Tibial nerve (tissue), 4 donors: ENCODE measurements at places on chromosomes 2 and 18. TPM values are rescaled to one million over a fixed set of nuclear protein-coding genes. Genes with fewer than 3 reads are reported as not detected.

DNA sequence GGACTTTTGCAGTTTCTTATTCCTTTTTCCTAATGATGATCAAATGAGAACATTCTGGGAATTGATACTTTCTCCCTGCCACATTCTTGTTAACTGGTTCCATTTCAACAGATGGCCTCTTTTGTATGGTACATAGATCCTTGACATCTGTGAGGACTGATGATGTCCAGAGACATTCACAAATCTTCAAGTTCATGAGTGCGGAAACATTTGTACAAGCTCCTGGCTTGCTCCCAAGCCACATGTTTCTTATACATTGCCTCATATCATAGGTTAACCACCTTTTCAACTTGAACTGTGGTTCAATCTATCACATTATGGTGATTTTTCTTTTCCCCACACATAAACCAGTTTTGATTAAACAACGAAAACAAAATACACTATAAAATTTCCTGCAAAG, 267.3 kb downstream of the CLIP4 start:
- DNase-seq, result no peak

DNA sequence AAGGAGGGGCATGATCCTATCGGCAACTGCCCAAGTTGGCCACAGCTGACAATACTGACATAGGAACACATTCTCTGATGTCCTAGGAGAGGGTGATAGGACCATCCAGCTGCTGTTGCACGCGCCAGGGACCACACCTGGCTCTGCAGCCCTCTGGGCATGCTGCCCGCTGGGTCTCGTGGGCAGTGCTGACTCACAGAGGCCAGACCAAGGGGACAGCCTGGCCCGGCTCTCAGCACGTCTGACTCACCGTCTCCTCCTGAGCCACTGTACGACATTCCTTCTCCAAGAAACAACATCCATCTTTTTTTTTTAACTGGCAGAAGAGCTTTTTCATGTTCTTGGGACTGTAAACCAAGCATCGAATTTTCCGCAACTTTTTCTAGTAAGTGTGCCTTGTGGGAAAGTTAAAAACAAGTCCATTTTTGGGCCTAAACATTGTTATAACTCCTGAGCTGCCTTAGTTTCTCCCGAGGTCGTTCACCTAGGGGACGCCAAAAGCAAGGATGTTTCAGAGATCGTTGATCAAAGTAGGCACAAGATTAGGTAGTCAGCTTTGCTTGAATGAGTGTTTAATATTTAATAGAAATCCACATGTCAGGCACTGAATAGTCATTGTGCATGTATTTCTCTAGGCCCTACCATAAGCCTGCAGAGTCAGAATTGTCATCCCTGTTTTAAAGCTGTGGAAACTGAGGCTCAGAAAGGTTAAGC, 100.3 kb downstream of the TTC32 start:
- peak; percentile 60 for DNase-seq

- no peak for DNase-seq
Measured at GRCh38 chr18:58862851-58863538, 1.7 kb upstream of the ZNF532 start.

- DNase-seq, result peak; percentile 82
Measured at GRCh38 chr18:79380816-79381806, 14.6 kb upstream of the NFATC1 start.

- no peak for DNase-seq
Measured at GRCh38 chr18:37258819-37259218, 306.8 kb downstream of the CELF4 start.

- no peak for DNase-seq
Measured at GRCh38 chr2:44016282-44016681, 20.5 kb upstream of the LRPPRC start.

GRCh38 chr2:191885650-191886049, 38.8 kb upstream of the CAVIN2 start:
- no peak for DNase-seq

- no peak for DNase-seq
Measured at GRCh38 chr18:31512203-31512764, 14.3 kb downstream of the DSG2 start.

DNA sequence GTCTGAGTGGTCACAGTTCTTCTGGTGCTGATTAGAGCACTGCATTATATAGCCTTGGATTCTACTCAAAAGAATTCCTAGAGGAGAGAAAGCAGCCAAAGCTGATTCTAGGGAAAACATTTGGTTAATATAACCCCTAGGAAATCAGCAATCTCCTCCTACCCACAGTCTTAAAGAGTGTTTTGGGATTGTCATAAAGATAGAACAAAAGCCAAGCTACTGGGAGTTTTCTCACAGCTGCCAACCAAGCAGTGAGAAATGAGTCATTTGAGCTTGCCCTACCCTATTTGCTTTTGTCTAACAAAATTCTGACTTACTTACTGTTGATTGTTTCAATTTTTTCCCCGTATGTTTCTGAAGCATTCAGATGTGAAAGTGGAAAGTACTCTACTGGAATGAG, 469.3 kb downstream of the PLCL1 start:
- DNase-seq, result no peak

DNA sequence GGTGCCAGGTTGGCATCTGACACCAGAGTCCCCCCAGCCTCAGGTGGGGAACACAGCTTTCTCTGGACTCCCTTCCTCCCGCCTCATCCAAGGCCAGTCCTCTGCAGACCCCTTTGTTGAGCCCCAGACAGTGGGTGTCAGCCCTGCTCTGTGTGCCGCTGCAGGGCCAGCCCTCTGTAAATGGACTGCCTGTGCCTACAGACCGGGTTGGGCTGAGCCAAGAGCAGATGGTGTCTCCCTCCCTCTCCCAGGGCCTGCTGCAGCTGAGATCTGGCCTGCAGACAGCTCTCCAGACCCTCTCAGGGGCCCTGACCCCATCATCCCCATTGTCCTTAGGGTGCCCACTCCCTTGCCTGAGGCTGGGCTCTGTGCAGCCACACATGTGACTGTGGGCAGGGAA, 160.8 kb downstream of the KLHL29 start:
- DNase-seq, result no peak

DNA sequence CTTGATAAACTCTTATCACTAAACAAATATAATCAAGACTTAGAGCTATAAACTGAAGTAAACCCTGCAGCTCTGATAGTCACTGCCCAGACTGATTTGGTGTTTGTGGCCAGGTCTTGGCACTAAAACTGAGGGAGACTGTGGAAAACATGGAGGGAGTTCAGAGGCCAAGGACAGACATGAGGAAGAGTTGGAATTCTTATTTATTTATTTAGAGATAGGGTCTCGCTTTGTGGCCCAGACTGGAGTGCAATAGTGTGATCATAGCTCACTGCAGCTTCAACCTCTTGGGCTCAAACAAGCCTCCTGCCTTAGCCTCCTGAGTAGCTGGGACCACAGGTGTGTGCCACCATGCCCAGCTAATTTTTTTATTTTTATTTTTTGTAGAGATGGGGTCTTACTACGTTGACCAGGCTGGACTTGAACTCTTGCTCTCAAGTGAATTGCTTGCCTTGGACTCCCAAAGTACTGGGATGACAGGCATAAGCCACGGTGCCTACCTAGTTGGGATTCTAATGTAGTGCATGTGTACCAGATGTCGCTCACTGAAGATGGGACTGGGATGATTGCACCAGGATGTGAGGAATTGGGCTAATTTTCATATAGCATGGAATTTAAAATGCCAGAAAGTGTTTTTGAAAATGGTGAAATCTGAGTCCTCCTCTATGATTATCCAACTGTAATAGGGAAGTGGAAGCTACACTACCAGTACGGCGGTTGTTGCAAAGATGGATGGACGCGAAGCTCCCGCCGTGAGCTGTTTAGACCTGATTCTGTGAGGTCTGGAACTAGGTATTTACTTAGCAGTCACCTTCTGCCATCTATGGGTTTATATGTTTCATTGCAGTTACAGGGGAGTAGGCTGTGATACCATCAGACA, 52.7 kb upstream of the CTLA4 start:
- no peak for DNase-seq

GRCh38 chr18:23093772-23094171, 41.5 kb upstream of the CABLES1 start:
- DNase-seq, result no peak

GRCh38 chr2:227623226-227623625, 5.9 kb downstream of the SCYGR4 start:
- no peak for DNase-seq

DNA sequence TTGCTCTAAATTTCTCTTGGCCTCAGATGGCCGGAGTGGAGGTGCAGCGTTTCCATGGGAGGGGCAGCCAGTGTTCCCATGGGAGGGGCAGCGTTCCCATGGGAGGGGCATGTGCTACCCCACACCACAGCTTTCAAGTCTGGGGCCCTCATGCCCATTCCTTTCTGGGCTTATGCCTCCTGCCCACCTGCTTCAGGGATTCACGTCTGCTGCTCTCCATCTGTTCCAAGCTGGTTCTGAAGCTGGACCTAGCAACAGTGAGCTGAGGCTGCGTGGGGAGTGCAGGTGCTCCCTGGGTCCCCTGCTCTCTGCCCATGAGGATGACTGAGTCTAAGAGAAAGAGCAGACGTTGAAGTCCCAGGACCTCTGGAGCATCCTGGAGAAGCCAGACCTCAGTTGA, 243.1 kb upstream of the PXDN start:
- DNase-seq, result no peak

- no peak for DNase-seq
Measured at GRCh38 chr2:143822736-143823135, 693.5 kb downstream of the ARHGAP15 start.

DNA sequence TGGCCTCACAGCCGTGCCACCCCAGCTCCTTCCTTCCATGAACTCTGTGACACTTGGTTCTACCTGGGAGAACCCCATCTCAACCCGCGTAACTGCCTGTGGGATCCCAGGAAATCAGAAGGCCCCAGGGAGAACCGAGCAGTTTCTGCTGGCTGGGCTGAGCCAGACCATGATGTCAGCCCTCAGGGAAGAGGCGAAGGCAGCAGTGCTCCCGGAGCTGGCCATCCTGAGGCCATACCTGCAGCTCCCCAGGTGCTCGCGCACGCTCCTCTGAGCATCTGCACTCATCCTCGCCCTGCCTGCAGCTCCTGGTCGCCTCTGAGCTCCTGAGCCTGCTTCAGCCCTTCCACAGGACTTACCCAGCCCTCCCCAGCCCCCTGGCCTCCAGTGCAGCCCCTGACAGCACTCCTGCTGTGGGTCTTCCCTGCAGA, 186.1 kb downstream of the SEPTIN10 start:
- no peak for DNase-seq

- DNase-seq, result peak; percentile 51
Measured at GRCh38 chr2:18398833-18399232, 161.6 kb downstream of the RDH14 start.

DNA sequence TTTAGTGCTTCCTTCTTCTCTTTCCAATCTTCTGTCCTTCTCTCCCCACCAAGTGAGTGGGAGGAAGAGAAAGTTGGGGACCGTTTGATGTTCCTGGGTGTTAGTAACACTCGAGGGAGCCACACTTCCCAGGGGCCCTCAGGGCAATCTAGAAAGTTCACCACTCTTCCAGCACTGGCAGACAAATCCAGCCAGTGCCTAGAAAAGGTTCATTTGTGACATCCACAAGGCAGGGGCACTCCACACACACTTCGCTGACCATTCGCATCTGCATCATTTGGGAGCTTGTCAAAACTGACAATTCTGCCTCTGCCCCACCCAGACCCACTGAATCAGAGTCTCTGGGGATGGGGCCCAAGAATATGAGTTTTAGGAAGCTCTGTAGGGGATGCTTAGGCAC, 86.8 kb upstream of the ST3GAL5 start:
- DNase-seq, result no peak

DNA sequence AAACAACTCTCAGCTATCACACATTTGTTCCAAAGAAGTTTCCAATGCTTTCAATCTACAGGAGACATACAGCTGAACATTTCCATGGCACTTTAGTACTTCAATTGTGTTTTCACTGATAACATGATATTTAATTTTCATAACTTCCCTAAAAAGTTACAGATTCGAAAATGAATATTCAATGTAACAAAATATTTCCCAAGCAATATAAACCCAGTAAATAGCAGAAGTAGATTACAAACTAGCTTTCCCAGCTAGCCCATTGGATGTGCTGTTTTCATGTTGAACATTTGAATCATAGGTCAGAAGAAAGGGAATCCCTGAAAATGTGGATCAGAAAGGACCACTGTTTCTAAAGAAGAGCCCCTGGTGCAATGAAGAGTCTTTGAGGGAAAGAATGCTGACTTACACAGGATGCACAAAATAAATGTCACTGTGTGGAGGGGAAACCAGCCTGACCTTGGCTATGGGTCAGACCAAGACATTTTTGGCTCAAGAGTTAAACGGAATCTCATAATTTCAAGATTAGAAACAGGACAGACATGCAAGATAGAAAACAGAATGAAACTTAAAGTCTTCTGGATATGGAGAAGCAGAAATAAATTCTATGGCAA, 22.5 kb downstream of the CYTIP start:
- DNase-seq, result no peak

DNA sequence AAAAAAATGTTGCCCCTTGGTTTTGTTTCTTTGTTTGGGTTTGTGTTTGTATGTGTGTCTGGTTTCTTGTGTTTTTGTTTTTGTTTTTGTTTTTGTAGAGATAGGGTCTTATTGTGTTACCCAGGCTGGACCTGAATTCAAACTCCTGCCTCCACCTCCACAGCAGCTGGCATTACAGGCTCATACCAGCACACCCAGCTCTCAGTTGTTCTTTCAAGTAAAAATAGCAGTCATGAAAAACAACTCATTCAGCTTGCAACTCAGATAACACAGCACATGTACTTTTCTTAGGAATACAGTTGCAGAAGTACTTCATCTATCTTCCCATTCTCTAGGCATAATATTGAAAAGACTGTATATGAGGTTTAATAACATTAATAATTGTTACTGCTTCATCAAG, 37.0 kb downstream of the ZC3H8 start:
- no peak for DNase-seq

DNA sequence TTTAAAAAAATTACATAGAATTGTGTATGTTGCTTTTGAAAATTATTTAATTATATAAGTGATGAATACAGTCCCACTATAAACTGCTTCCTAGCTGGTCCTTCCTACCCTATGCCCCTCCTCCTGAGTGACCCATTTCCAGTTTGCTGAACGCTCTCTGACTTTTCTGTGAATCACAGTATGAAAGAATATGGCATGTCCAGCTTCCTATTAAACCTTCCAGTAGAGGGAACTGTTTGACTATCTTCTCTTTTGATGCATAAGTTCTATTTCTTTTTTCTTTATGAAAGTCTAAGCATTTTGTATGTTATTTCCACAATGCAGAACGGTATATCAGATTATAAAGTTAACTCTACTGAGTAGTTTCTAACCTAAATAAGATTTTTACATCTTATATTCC, 41.3 kb downstream of the PSMG2 start:
- DNase-seq, result no peak

- no peak for DNase-seq
Measured at GRCh38 chr2:62686012-62686685, 19.4 kb upstream of the EHBP1 start.

- DNase-seq, result no peak
Measured at GRCh38 chr2:240627736-240628506, 2.6 kb downstream of the GPR35 start.

The GLB1L gene
- total RNA-seq, result 6.9 TPM

The NPHP1 gene
- 3.5 TPM for total RNA-seq

The PARD6G gene
- 10.4 TPM for total RNA-seq

The EFEMP1 gene
- 132 TPM for total RNA-seq

The PRKAG3 gene
- not detected for total RNA-seq

The CABLES1 gene
- total RNA-seq, result 18.4 TPM

The ZNF512 gene
- 50.4 TPM for total RNA-seq

The UGT1A5 gene
- not detected for total RNA-seq

The ANKRD44 gene
- total RNA-seq, result 28.5 TPM

The MREG gene
- 14.6 TPM for total RNA-seq
